ENCODE measurements at places on chromosomes 11 and 22.

DNA sequence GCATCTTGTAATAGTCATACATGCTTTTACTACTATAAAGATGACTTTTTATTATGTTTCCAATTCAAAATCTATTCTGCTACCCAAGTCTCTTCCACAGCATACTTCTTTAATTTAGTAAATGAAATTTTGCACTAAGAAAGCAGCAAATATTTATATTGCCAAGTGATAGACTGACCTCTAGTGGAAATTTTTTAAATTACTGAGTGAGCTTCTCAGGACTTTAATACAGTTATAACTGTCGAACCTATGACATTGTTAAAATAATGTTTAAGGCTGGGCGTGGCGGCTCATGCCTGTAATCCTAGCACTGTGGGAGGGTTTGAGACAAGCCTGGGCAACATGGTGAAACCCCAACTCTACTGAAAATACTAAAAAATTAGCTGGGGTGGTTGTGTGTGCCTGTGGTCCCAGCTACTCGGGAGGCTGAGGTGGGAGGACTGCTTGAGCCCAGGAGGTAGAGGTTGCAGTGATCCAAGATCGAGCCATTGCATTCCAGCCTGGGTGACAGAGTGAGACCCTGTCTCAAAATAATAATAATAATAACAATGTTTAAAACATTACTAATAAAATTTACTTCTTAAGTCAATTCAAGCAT is 27.3 kb downstream of the STK33 start:
- DNase-seq, result no peak

DNA sequence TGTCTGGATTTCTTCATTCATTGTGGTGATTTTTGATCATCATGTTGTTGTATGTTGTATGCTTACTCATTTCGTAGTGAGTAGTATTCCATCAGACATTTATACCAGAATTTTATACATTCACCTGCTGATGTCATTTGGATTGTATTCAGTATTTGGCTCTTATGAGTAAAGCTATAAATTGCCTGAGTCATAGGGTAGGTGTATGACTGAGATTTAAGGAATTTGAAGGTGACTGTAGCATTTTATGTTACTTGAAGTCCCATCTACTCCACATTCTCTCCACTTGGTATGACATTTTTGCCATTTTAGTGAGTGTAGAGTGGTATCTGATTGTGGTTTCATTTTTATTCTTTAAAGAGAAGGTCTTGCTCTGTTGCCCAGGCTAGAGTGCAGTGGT is 548.2 kb downstream of the TBC1D22A start:
- DNase-seq, result no peak

- peak; percentile 50 for DNase-seq
These were observed at the start of gene RASD2 for GRCh38 chr22:35540595-35541253. Gene RASD2, plus strand, starts transcription at chr22:35540831. Its CDS starts 5,979 bp downstream, at chr22:35546810.

DNA sequence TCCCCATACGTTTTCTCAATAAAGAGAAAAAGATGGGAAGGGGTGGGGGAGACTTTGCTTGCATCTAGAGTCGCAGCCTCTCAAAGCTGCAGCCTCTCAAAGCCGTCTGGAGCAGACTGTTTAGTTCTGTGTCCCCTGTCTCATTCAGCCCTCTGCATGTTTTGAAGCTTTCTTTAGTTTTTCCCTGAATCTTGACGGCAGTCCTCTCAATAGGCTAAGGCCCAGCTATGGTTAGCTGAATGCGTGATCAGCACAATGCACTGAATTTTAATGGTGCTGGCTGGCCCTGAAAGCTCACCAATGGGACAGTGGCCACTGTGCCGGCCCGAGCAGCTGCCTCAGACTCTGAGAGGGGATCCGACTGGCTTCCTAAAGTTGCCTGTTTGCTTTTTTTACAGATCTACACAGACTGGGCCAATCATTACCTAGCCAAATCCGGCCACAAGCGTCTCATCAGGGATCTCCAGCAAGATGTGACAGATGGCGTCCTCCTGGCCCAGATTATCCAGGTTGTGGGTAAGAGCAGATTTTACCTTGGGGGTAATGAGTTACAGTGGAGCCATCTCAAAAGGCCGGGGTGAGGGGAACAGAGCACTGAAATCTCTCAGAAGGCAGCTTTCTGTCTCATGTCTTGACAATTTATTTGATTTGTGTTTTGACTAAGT is 119.6 kb downstream of the NAV2 start:
- no peak for DNase-seq

DNA sequence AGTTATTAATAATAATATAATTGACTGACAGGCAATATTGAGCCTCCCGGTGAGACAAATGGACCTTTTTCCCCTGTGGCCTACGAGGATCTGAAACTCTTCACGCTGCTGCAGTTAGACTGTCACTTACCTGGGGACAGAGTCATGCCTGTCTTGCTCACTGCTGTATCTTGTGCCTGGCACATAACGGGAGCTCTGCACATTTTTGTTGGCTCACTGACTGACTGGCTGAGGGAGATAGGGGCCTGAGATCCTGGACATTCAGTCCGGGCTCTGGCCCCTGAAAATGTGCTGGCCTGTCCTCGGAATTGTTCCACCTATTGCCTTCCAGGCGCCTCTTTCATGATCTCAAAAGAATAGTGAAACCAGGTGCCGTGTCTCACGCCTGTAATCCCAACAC is 743 bp upstream of the CD3D start:
- peak; percentile 68 for DNase-seq
